Type B pancreatic cell (in vitro differentiated cells): ENCODE measurements at places on chromosomes 3 and 15. TPM values are rescaled to one million over a fixed set of nuclear protein-coding genes. Genes with fewer than 3 reads are reported as not detected.

Gene SHF
- 10.9 and 29.0 TPM in 2 replicates for total RNA-seq

Gene USP50
- total RNA-seq: 0.48 TPM in 1 of 2 replicates, not detected in the other

Gene ECE2
- not detected in 2 replicates for total RNA-seq

Gene DGKG
- 1.5 and 11.6 TPM in 2 replicates for total RNA-seq

Gene SLC2A2
- total RNA-seq: 1.9 and 5.7 TPM in 2 replicates

Gene COPS2
- 71.1 and 86.5 TPM in 2 replicates for total RNA-seq

Gene GOLGA8S
- total RNA-seq: 0.19 TPM in 1 of 2 replicates, not detected in the other

Gene CNTN3
- total RNA-seq: 1.1 and 7.7 TPM in 2 replicates

Gene CD200
- 11.9 and 20.1 TPM in 2 replicates for total RNA-seq

Gene CD200R1
- 2.1 and 4.5 TPM in 2 replicates for total RNA-seq

Gene VEPH1
- 5.9 and 8.6 TPM in 2 replicates for total RNA-seq

Gene SLMAP
- total RNA-seq: 55.1 and 71.0 TPM in 2 replicates

- DNase-seq: no peak
These were observed 52.2 kb upstream of the ACTC1 start for GRCh38 chr15:34847598-34847997.

DNA sequence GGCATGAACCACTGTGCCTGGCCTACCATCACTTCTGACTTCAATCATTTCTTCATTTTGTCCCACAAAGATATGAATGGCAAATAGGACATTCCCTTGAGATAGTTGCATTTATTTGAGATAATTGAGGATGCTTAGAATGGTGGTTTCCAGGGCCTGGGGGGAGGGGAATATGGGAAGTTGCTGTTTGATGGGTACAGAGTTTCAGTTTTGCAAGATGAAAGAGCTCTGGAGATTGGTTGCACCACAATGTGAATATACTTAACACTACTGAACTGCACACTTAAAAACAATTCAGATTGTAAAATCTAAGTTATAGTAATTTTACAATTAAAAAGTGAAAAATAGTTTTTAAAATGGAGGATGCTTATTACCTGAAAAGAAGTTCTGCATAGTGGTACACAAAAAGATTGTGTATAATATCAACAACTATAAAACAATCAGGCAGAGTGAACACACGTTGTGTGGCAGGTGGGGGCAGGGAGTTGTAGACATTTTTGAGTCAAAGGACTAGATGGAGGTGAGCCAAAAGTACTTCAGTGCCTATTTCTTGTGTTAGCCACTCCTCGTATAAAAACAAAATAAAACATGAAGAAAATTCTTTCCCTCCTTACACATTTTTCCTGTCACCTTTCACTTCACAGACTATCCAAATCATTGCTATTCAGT, 18.5 kb upstream of the RIOX2 start:
- no peak for DNase-seq

DNA sequence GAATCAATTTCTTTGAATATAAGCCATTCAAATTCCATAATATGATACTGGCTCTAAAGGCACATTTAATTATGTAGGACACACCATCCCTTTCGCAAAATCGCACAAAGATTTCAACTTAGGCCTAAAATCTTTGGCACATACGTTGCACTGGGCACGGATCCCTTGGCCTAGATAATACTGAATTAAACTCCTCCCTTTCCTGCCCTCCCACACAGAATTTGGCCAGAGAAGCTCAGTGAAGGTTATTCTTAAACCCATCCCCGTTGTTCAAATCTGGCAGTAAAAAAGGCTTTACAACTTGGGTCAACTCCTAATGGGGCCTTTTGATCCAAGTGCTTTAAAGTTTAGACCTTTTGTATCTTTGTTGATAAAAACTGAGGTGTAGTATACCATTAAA, 247.2 kb downstream of the PTPRG start:
- DNase-seq: no peak

DNA sequence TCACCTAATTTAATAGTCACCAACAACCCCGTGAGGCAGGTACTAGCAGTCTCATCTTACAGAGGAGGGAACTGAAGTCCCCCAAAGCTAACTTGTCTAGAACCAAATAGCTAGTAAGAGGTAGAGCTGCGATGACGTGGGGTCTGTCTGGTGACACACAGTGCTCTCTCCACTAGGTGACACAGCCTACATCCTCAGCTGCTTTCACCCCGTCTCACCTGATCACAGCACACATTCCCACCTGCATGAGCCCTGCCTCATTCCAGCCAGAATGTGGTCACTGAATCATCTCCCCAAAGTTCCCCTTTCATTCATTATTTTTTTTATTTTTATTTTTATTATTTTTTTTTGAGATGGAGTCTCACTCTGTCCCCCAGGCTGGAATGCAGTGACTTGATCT, 21.3 kb upstream of the MAGEF1 start:
- no peak for DNase-seq

- no peak for DNase-seq
These were observed 184.2 kb downstream of the NR2F2 start for GRCh38 chr15:96514607-96515285.

GRCh38 chr3:50388720-50389413, 29.5 kb upstream of the TMEM115 start:
- no peak for DNase-seq

- no peak for DNase-seq
These were observed 3.1 kb downstream of the LRCH3 start for GRCh38 chr3:197794115-197794514.

- DNase-seq: no peak
These were observed 374.3 kb downstream of the VPS13C start for GRCh38 chr15:61685971-61686370.

GRCh38 chr15:29071232-29071881, 185.6 kb downstream of the APBA2 start:
- DNase-seq: no peak

GRCh38 chr15:60563539-60564404, 84.8 kb upstream of the ICE2 start:
- no peak for DNase-seq

DNA sequence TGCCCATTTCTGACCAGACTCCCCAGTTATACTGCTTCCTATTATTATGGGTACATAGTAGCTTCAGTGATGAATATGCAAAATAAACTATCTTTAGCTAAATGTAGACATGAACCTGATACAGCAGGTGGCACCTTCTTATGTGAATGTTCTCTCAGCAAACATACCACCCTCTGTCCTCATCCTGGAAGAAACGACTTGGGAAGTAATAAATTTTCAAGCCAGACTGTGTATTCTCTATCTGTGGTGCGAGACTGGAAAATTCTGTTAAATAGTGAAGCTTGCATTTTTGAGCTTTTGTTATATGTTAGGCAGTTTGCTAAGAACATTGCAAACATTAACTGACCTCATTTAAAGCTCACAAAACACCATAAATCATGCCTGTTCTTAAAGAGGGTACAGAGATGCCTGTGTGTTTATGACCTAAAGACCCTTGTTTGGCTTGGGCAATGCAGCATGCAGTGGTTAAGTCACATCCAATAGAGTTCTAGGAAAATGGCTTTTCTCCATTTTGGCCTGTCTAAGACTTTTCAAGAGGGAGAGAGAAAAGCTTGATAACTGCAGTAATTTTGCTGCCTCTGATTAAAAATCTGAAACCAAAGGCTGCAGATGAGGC, 287.1 kb downstream of the NEK10 start:
- no peak for DNase-seq

DNA sequence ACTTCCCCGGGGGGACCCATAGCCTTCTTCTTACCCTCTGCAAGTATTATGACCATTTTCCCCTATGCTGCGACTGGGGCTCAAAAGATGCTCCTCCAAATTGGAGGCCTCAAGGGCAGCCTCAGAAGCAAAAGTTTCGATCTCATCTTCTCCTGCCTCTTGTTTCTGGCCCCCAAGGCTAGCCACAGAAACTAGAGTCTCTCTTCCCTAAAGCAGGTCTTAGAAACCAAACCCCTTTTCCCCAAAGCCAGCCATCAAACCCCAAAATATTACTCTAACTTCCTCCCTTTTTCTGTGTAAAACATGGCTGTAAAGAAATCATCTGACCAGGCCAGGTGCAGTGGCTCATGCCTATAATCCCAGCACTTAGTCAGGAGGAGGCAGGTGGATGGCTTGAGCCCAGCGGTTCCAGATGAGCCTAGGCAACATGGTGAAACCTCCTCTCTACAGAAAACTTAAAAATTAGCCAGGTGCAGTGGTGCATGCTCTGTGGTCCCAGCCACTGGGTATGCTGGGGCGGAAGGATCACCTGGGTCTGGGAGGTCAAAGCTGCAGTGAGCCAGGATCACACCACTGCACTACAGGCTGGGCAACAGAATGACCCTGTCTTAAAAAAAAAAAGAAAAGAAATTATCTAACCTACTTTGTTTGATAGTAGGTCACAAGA, 36.7 kb upstream of the MFGE8 start:
- no peak for DNase-seq

DNA sequence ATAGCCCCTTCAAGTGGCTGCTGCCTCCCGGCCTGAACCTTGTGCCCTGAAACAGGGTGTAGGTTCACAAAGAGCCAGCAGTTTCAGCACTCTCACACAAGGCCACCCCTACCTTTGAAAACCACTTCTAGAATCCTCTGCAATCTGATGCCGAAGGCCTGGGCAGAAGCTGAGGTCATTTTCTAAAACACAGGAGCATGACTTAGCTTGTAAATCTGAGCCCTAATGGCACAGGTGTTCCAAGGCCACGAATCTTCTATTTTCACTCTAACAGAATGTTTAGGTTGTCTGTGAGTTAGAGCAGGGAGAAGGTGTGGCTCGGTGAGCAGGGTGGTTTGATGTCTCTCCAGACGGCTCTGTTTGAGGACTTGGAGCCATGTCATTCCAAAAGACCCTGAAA, 62.3 kb downstream of the SYNM start:
- peak; percentile 29 for DNase-seq

GRCh38 chr15:75770131-75770530, 57.5 kb upstream of the CSPG4 start:
- no peak for DNase-seq

- DNase-seq: no peak
These were observed 55.0 kb upstream of the SI start for GRCh38 chr3:165133188-165133899.

DNA sequence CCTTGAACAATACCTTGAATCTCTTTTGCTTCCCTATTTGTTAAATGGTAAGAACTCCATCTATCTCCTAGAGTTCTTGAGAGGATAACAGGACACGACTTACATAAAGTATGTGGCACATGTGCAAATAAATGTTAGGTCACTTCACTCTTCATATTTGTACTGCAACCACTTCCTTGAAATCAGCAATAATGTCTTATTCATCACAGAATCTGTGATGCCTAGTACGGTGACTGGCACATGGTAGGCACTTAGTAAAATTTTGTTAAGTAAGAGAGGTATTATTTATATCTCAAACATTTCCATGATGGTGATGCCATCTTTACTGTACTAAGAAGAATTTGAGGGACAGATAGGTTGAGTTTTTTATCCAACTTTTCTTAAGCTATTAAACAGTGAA, 14.3 kb downstream of the CD47 start:
- no peak for DNase-seq

DNA sequence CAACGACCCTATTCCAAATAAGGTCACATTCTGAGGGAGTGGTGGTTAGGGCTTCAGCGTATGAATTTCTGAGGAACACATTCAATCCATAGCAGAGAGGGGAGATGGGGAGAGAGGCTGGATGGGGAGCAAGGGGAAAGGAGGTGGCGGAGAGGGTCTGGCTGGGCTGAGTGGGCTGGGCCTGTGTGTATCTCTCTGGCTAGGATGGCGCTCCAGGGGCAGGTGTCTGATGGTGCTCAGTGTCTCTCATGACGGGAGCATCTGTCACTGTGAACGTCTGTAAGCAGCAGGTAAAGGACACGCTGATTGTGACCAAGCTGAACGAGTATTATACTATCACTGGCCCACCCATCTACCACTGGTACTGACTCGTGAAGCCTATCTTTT, 159.6 kb downstream of the XXYLT1 start:
- no peak for DNase-seq
